Glutamatergic neuron (in vitro differentiated cells): ENCODE measurements at places on chromosomes 11 and 22. TPM values are rescaled to one million over a fixed set of nuclear protein-coding genes. Genes with fewer than 3 reads are reported as not detected.

DNA sequence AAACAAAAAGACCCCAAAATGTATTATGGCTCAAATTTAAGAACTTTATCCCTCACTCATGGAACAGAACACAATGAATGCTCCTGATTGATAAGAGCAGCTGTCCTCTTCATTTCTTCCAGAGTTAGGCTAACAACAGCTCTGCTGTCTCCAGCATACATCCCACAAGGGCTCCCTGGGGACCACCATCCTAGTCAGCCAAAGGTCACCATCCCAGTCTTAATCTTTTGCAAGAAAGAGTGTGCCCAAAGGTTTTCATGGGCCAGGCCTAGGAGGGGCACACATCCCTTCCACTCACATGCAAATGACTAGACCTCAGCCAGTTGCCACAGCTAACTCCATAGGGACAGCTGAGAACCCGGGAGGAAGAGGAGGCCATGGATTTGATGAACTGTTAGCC lies 555.3 kb downstream of the BUD13 start:
- DNase-seq = no peak
- H3K4me3 ChIP-seq = no peak overlapping the region
- peaks cover 8% of the 10 kb centered on the region for H3K4me1 ChIP-seq
- H3K27me3 ChIP-seq = no peaks in the 10 kb centered on the region

The PTPRCAP gene
- 2.1 TPM for total RNA-seq

DNA sequence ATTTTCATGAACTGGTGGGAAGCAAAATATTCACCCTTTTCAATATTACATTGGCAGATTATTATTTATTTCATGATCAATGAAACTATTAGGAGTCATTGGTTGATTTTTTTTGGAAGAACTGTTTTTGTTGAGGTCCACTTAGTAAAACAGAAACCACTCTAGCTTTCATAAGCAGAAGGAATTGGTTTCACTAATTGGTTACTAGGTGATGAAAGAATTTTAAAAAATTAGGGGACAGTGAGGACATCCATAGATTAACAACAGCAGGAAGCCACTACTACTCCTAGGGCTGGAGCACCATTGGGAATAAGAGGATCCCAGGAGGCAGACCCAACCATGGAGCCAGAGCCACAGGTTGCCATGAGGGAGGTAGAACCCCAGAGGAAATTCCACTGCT lies 74.4 kb upstream of the KCNA4 start:
- no peak overlapping the region for H3K4me3 ChIP-seq
- no peak overlapping the region for H3K27ac ChIP-seq
- H3K36me3 ChIP-seq = no peaks in the 10 kb centered on the region
- peaks cover 15% of the 10 kb centered on the region for H3K4me1 ChIP-seq
- DNase-seq = no peak

The MAP6 gene
- total RNA-seq = 313 TPM

- no peak overlapping the region for H3K27ac ChIP-seq
- H3K36me3 ChIP-seq = peaks cover 6% of the 10 kb centered on the region
- H3K4me1 ChIP-seq = no peaks in the 10 kb centered on the region
- DNase-seq = no peak
- no peaks in the 10 kb centered on the region for H3K27me3 ChIP-seq
These were observed 102.1 kb downstream of the C11orf91 start for GRCh38 chr11:33598426-33599069.

DNA sequence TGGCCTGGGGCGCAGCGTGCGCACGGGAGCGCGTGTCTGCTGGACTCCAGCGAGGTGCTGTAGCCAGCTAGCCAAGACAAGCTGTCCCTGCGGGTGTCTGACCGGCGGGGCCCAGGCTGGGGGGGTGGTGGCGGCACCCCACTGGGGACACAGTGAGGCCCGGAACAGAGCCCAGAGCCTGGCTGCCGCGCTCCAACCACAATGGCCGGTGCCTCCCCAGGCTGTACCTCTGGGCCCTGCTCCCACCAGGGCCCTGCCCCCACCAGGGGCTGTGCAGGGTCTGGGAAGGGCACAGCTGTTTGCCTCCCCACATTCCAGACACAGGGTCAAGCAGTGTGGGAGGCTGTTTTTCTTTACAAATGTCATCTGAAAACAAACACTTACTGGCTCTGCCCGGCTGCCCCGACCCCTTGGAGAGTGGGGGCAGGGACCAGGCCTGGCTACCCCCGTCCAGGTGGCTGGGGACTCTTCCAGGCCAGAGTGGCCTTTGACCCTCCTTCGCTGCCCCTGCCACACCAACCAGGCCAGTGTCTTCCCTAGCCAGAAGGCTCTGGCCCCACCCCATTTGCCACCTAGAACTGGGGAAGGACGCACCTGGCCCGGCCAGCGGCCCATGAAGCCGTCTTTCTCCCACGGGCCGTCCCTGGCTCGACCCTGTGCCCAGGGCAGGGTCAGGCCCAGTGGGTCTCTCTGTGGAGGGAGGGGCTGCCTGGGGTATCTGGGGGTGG lies 14.6 kb downstream of the H19 start:
- no peaks in the 10 kb centered on the region for H3K36me3 ChIP-seq
- no peak for DNase-seq
- H3K27me3 ChIP-seq = no peaks in the 10 kb centered on the region
- no peak overlapping the region for H3K27ac ChIP-seq
- H3K4me3 ChIP-seq = no peak overlapping the region

The CCDC15 gene
- 2.8 TPM for total RNA-seq

DNA sequence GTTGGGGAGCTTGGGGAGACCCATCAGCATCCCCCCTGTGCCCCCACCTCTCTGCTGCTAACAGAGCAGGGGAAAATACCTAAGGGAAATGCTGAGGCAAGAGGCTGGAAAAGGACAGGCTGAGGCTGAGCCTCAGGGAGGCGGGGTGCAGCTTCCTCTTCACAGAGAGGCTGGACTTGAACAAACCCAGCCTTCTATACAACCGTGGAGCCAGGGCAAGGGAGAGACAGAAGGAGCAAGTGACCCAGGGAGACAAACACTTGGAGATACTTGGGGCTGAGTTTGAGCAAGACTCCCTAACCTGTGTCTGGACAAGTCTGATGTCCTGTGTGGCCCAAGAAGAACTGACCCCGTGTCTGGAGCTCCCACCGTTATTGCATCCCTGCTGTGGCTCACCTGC lies at the start of gene SLCO2B1:
SLCO2B1 (plus strand) TSS at position 229 of the 400 bp plus-strand sequence. CDS start 275 bp downstream, outside the sequence.
- H3K4me3 ChIP-seq = no peak within 1 kb of the TSS
- H3K36me3 ChIP-seq = peaks cover 5% of the 10 kb centered on the region
- H3K4me1 ChIP-seq = peaks cover 3% of the 10 kb centered on the region
- H3K27me3 ChIP-seq = peaks cover 3% of the 10 kb centered on the region
- DNase-seq = no peak

The SELENOM gene
- 40.9 TPM for total RNA-seq

- no peak overlapping the region for H3K27ac ChIP-seq
- H3K4me3 ChIP-seq = no peak overlapping the region
- DNase-seq = no peak
- no peaks in the 10 kb centered on the region for H3K36me3 ChIP-seq
- H3K27me3 ChIP-seq = no peaks in the 10 kb centered on the region
These were observed 13.1 kb downstream of the TCF20 start for GRCh38 chr22:42257386-42257785.

DNA sequence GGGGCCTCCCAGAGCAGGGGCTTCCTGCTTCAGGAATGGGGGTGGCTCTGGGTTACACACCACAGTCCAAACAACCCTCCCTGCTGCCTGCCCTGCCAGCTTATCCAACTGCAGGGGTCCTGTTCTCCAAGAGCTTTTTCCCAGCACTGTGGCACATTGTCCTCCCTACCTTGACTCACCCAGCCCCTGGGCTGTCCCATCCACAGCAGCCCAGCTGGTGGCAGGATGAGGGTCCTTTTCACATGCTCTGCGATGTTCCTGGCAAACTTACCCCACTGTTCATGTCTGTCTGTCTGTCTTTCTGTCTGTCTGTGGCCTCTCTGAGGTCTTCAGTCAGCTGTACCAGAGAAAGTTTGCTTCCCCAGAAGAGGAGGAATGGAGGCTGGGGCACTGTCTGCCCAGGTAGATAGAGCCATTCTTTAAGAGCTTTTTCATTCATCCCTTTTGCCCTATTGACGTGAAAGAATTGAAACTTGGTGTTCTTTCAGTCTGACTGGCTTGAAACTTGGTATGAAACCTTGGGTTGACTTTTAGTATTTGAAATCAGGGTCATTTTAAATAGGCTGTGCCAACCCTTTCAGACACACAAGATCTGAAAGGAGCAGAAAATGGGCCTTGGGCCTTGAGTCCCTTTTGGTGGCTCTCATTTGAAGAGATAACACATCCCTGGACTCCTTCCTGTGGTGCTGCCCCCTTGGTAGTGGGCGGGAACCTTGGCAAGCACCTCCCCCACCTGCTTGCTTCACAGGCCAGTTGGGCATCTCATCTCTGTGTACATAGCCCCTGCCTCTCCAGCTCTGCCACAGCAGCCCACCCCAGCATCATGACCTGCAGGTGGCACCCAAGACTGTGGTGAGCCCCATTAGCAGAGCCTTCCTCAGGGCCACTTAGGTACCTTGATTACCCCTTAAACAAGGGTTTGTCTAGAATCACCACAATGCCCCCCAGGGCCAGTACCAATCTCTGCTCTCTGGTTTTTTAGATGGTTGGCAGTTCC lies 74.6 kb upstream of the SUSD2 start:
- no peak for DNase-seq
- H3K36me3 ChIP-seq = peaks cover 3% of the 10 kb centered on the region
- no peak overlapping the region for H3K27ac ChIP-seq
- no peaks in the 10 kb centered on the region for H3K27me3 ChIP-seq

- no peaks in the 10 kb centered on the region for H3K36me3 ChIP-seq
- peaks cover 6% of the 10 kb centered on the region for H3K27me3 ChIP-seq
- no peak overlapping the region for H3K27ac ChIP-seq
- DNase-seq = no peak
These were observed 247.8 kb upstream of the ZC3H12C start for GRCh38 chr11:109845437-109845836.

DNA sequence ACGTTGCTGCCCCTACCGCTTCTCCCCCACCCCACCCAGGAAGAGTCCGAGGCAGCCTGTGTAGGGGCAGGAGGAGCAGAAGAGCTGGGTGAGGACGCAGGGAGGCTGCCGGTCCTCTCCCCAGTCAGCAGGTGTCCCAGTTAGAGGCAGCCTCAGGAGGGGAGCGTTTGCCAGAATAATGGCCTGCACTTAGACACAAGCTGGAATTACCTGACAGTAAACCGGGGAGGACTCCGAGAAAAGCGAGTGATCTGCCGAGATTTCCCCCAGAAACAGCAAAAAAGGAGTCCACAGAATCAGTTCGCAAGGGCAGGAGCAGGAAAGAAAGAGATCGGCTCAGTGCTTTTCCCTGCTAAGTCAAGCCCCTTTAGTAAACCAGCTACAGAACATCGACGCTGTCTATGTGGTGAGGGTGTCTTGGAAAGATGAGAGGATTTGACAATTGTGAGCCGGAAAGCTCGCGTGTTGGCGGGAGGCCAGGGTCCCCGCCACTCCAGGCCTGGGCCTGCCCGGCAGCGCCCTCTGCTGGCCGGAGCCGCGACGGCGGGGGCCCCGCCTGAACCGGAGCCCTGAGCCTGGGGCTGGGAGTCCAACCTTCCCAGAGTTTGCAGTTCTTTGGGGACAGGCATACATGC lies 17.7 kb upstream of the THRSP start:
- no peaks in the 10 kb centered on the region for H3K4me1 ChIP-seq
- H3K27ac ChIP-seq = no peak overlapping the region
- H3K4me3 ChIP-seq = peak overlapping the region; percentile 59
- H3K36me3 ChIP-seq = no peaks in the 10 kb centered on the region
- peak; percentile 86 for DNase-seq

DNA sequence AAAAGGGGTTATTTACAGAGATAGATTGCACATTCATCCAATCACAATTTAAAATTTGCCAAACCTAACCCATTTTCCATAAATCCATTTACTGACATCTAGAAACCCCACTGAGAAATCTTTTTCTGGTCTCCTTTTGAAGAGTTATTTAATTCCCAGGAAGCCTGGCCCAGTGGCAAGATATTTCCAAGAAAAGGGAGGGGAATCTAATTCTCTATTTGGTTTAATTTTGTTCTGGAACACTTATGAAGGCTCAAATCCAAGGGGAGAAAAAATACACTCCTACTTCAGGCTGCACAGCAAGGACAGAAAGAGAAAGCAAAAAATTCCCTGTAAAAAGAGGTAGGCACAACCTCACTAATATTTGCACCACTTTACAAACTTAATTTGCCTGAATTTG lies 88.2 kb upstream of the LDLRAD3 start:
- H3K4me3 ChIP-seq = no peak overlapping the region
- peaks cover 8% of the 10 kb centered on the region for H3K36me3 ChIP-seq
- H3K4me1 ChIP-seq = peaks cover 12% of the 10 kb centered on the region
- peaks cover 4% of the 10 kb centered on the region for H3K27me3 ChIP-seq
- no peak overlapping the region for H3K27ac ChIP-seq

The CLCF1 gene
- not detected for total RNA-seq

DNA sequence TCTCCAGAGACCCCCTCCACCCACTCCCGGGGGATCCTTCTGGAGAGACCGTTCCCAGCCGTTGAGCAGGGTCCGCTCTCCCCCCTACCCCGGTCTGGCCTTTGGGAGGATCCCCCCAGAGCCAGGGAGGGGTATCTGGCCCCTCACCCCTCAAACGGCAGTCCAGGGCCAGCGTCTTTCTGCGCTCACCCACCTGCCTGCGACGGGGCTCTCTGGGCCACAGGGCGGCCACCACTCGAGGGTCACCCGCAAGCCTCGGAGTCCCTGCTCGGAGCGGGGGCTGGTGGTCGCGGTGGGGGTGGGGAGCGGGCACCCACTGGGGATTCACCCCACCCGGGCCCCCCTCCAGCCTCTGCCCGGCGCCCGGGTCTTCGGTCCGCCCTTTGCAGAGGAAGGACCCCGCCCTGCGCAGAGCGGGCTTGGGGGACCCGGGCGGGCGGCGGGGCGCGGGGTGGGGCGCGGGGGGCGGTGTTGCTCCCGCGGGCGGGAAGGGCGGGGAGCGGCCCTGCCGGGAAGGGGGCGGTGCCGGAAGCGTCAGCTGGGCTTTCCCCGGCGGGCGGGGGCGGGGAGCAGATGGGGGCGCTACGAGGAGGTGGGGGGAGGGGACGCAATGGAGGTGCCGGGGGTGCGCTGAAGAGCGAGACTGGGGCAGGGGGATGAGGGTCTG lies 16.6 kb downstream of the CRELD2 start:
- H3K4me3 ChIP-seq = no peak overlapping the region
- no peak overlapping the region for H3K27ac ChIP-seq
- no peaks in the 10 kb centered on the region for H3K36me3 ChIP-seq
- H3K4me1 ChIP-seq = peaks cover 7% of the 10 kb centered on the region

- no peaks in the 10 kb centered on the region for H3K36me3 ChIP-seq
- H3K27ac ChIP-seq = no peak overlapping the region
- DNase-seq = no peak
- H3K4me1 ChIP-seq = no peaks in the 10 kb centered on the region
- peaks cover 9% of the 10 kb centered on the region for H3K27me3 ChIP-seq
These were observed 3.2 kb downstream of the NCF4 start for GRCh38 chr22:36863979-36864378.
